ENCODE measurements at places on chromosomes 5 and 9.
A peak's percentile ranks its signal among the peaks of the same experiment; 100 is the strongest.

GRCh38 chr5:112865128-112865527 lies 4.0 kb downstream of the SRP19 start:
- DNase-seq: no peak

GRCh38 chr5:77305956-77306355 lies 95.5 kb downstream of the PDE8B start:
- DNase-seq: no peak

DNA sequence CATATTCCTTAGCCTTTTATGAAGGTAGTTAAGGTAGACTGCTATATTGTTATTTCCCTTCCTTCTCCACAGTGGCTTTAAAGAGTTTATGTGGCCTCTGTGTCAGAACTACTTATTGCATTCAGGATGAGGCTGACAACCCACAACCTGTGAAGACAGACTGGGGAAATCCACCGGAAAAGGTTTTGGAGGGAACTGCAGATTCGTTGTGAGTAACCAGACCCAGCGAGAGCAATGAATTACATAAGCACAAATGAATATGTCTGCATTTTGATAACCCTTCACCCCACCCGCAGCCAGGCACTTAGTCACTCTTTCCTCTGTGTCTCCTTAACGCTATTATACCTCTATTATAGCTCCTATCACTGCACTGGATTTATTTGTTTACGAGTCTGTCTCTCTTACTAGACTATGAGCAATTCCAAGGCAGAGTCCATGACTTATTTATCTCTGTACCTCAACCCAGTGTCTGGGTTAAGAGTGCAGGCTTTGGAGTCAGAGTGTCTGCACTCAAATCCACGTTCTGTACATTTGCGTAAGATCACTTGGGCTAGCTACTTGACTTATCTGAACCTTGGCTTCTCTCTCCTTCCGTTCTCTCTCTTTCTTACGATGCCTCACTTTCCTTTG lies 19.2 kb downstream of the KCTD16 start:
- peak; percentile 61 for DNase-seq

DNA sequence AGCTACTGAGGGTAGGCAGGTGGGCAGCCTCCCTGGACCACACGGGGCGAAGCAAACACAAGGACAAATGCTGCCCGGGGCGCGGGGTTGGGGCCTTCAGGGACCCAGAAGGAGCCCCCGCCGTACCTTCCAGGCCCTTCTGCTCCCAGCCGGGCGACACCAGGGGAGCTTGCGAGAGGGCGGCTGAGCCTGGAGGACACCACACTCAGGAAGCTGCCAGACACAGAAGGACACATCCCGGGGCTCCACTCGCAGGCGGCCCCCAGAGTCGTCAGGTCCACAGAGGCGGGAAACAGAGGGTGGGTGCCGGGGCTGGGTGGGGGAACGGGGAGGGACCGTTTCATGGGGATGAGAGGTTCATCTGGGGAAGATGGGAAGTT lies 58.5 kb upstream of the UBAC1 start:
- DNase-seq: no peak

GRCh38 chr9:33165263-33166151 lies 1.6 kb downstream of the B4GALT1 start:
- DNase-seq: no peak

GRCh38 chr9:37097294-37097693 lies 23.1 kb upstream of the ZCCHC7 start:
- no peak for DNase-seq

GRCh38 chr5:1962619-1963355 lies 80.1 kb upstream of the IRX4 start:
- DNase-seq: no peak

DNA sequence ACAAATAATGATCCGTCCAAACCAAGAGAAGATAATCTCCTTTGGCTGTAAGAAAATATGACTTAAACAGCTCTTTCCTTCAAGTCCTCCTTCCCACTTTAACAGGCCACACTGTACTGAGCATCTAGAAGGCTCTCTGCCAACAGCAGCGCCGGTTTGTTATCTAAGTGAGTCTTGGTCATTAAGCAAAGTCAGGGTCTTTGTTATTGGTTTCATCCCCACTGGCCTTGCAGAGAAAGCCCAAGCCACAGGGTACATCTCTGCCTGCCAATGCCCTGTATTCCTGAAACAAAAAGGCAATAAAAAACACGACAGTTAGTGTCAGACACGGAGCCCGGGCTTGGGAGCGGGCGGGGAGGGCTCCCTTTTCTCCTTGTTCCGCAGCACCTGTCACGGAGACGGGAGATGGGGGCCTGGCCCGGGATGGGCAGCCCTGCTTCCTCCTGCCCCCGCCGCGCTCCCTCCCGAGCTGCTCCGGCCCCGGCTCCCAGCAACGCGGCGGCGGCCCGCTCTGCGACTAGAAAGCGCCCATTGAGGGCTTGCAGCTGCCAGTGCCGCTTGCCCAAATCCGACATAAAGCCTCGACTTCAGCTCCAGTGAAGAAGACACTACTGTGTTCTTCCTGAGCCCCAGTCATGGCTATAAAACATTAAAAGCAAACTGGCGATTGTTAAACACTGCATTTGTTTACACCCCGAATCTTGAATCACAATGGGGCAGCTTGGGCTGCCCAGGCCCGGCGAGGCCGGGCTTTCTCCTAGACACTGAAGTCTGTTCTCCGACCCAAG lies 28.1 kb upstream of the PIK3R1 start:
- DNase-seq: no peak

DNA sequence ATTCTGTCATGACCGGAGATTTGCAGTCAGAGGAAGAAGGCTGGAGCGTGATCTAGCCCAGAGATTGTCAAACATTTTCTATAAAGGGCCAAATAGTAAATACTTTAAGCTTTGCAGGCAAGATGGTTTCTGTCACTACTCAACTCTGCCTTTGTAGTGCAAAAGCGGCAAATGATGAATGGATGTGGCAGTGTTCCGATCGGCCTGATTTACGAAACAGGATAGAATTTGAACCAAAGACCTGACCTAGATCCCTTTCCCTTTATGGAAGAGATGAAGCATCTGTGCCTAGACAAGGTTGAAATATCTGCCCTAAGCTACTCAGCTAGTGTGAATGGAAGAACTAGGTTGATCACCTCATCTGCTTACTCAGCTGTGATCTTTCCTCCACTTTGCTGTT lies 209.5 kb downstream of the YTHDC2 start:
- no peak for DNase-seq

DNA sequence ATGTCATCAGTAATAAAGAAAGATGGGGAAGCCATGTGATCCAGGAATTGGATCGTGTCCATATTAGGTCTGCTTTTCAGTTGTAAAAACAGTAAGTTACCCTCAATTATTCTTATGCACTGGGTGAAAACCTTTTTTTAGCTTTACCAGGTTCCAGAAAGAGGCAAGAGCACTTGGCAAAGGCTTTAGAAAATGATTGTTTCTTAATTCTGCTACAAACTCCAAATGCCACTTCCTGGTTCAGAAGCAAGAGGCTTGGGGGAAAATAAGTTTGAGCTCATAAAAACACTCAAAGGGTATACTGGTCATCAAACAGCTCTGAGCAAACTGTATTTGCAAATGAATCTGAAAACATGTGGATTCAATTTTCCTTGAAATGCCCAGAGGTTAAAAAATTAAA lies 615.6 kb downstream of the EBF1 start:
- DNase-seq: no peak

DNA sequence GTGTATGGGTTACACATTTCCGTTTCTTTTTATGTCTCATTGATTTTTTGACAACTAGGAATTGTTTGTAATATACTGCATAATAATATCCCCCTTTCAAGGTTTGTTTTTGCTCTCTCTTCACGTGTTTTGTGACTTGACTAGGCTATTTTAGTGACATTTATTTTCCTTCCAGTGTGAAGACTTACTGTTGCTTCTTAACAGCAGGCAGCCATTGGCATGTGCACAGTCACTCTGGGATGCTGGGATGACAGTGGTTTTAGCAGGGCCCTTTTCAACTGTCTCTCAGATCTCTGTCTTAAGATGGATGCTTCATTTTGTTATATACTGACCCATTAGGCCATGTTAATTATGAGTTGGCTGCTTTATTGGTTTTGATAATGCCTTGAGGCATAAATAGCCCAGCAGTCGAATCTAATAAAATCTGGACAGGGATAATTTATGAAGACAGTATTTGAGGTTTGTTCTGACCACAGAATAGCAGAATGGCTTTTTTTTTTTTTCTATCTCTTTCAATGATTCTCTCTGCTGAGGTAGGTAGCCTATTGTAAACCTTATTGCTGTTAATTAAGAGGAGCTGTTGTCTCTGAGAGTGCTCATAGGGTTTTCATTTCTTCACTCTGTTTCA lies 536.0 kb downstream of the GABRG2 start:
- DNase-seq: no peak

GRCh38 chr5:75044406-75044805 lies 8.0 kb downstream of the GCNT4 start:
- DNase-seq: no peak

GRCh38 chr5:110909415-110909814 lies 162.1 kb upstream of the TSLP start:
- no peak for DNase-seq

DNA sequence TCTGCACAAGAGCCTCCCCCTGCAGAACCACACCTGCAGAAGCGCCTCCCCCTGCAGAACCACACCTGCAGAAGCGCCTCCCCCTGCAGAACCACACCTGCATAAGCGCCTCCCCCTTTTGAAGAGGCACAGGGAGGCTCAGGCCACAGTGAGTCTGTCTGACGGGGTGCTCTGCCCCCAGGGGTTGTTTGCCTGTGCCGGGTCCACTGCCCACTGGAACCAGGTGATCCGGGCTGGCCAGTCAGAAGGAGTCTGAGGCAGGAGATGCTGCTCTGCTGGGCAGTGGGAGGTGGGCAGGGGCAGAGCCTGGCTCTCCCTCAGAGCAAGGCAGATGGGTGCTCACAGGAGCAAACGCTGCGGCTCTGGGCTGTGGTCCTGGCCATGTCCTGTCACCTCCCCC lies 60.8 kb upstream of the RNU6ATAC start:
- DNase-seq: no peak

DNA sequence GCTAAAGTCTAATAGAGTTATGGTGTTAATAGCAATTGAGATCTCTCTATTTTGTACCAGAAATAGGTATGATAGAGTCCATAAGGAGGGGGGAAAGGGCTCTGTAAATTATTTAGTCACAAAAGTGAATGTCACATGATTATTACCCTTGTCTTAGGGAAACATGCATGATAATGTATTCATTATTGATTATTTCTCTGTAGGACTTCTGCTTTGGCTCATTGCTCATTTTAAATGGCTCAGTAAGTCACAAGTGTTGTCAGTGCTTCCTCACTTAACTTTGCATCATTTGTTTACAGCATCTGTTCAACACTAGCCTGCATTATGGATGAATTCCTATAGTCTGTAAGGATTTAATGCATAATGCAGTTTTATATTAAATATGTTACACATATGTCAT lies 788.8 kb upstream of the EDIL3 start:
- no peak for DNase-seq

GRCh38 chr5:37757980-37758582 lies 81.8 kb downstream of the GDNF start:
- no peak for DNase-seq

DNA sequence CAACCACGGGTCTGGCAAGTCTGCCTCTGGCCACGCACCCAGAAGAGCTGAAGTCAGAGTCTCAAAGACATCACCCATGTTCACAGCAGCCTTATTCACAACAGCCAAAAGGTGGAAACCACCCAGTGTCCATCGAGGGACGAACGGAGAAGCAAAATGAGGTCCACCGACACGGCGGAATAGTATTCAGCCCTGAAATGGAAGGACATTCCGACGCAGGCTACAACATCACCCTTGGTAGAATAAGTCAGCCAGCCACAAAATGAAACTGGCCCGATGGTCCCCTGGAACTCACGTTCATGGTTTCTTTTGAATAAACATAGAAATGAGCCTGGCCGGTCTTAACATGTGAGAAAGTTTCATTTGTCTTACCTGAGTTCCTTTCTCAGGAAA lies 16.9 kb downstream of the CCDC187 start:
- DNase-seq: no peak

GRCh38 chr5:174731214-174732035 lies 7.0 kb downstream of the MSX2 start:
- DNase-seq: no peak

Data from activated CD8-positive, alpha-beta memory T cell treated with anti-CD3 and anti-CD28 coated beads for 4 hours (primary cell).